ENCODE measurements at places on chromosomes 7 and 10.

DNA sequence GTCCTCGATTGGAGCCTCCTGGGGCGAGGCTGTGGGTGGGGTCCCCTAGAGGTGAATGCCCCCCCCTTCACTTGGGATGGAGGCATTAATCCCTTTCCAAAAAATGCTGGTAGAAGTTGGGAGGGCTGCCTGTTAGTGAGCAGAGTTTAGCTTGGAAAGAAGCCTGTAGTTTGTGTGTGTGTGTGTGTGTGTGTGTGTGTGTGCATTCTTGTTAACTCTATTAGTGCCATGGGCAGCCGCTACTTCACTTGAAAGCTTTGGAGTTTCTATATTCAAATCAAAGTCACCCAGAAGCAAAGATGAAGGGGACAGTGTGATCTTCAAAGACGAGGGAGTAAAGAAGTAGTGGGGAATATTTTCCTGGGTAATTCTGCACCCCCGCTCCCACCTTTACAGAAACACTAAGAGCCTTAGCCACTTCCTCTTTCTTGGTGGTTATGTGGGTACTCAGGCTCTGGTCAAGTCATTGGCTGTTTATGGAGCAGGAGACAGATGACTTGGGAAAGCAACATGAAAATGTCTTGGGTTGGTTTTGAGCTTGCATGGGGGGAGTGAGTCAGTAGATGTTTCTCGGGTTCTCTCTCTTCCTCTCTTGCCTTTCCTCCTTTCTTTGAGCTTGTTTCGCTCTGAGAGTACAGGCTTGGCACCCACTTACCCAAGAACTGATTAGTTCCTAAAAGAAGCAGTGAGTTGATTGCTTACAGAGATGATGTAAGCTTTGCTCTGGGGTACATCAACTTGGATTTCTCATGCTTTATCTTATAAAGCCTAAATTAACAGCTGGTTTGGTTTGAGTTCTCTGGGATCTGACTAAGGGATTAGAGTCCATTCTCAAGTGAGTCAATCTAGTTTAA lies 35.9 kb downstream of the TCF7L2 start:
- DNase-seq: peak; percentile 9

DNA sequence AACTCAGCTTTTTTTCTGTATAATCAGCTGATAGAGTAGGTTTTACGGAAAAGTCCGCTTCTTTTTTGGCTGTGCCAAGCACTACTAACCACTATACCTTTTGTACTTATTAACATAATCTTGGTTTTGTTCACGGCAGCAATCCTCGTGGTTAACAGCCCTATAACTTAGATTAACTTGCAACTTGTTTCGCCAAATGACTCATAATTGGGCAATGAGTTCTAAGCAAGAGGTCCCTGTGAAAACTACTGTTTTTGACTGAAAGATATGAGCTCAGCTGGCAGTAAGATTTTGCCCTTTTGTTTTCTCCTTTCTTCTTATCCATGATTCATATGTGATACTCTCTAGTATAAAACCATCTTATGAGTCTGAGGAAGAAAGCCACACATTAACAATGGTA lies 345.0 kb upstream of the PCDH15 start:
- DNase-seq: no peak

DNA sequence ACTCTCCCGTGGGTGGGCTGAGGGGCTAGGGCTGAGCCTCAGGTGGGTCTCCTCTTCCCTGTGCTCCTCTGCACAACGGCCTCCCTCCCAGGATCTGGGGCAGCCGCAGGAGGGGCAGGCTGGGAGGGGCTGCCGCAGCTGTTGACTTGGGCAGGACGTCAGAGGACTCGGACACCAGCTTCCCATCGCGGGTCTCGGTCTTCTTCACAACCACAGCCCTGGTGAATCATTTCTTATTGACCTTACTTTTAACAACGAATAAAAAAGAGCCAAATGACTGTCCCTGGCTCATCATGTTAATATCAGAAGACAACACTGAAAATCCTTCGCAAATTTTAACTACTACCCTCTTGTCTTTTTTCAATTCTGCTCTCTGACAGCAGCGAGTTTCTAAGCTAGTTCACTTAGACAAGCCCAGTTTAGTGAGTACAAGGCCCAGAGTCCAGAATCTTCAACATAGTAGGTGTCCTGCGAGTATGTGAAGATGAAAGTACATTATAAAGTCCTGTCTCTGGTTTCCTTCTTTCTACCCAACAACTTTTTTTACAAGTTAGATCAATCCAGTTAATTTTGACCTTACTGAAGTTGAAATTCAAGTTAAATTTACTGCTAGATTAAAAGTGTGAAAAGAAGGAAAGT lies 32.4 kb downstream of the CTNNA3 start:
- DNase-seq: no peak

GRCh38 chr7:149790146-149790548 lies 16.8 kb upstream of the ZNF467 start:
- DNase-seq: no peak

GRCh38 chr10:68586606-68587305 lies 26.6 kb downstream of the TET1 start:
- no peak for DNase-seq
